ENCODE measurements at places on chromosomes 16 and 17.

- DNase-seq = no peak
Measured at GRCh38 chr17:56532926-56533325, 60.6 kb upstream of the NOG start.

DNA sequence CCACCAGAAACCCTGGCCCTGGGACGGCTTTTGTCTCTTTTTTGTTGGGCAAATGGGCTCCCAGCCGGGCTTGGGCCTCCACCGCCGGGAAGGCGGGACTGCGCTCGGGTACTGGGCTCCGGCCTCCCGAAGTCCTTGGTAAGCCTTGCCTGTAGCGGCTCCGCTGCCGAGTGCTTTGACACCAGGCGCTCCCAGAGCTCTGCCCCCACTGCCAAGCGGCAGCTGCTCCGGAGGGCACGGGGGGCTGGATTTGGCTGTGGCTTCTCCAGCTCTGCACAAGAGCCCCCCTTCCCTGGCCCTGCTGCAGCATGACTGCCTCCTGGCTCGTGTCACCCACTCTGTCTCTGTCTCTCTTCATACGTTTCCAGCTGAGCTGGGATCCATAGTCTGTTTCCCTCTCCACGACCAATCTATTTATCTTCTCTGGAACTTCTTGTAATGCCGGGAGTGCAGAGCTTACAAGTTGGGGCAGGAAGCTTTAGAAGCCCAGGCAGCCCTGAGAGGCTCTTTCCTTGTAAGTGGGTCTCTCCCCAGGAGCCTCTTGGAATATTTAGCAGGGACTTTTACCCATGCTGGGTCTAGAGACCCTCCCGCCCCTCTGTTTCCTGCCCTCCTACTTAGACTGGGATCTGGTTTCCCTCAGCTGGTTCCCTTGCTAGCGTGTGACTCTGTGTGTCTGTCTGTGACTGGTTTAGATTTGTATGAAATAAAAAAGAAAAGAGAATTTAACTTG, 246.9 kb upstream of the GSE1 start:
- DNase-seq = no peak

GRCh38 chr17:4811471-4811870, 4.5 kb downstream of the PLD2 start:
- DNase-seq = no peak

DNA sequence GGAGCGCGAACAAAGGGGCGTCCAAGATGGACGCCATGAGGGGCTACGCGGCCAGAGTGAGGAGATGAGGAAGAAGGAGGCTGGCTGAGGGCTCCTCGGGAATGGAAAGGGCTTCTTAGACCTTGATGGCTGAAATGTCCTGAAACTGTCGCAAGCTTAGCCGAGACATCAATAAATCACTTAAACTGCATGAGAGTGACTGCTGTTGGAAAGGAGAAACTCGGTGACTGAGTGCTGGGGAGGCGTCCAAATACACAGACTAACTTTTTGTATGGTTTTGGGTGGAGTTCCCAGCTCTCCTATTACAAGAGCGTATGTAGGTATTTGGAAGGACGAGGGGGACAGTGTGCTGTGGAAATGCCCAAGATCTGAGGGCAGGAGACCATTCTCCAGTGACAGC, 1.4 kb upstream of the GEMIN4 start:
- no peak for DNase-seq

DNA sequence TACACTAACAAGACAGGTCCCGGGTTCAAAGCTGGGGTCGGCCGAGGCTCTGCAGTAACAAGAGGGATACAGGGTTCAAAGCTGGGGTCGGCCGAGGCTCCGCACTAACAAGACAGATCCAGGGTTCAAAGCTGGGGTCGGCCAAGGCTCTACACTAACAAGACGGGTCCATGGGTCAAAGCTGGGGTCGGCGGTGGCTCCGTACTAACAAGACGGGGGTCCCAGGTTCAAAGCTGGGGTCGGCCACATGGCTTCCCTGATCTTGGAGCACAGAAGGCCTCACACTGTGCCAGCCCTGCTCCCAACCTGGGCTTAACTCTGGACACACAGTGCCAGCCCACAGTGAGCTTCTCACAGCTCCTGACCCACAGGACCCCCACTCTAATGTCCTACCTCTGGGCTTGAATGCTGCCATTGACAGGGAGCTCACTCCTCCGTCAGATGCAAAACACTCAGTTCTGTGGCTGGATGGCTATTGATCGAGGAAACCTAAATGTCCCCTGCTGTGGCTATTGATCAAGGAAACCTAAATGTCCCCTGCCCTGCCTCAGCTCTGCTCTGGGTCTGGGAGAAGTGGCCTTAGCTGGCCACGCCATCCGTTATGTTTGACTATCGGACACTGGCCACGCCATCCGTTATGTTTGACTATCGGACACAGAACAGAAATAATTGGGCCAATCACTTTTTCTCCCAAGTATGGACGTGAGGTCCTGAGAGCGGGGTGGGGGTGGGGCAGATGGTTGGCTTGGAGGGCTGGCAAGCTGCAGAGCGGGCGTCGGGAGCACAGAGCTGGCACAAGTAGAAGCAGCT, 54.6 kb upstream of the DOC2B start:
- DNase-seq = no peak

DNA sequence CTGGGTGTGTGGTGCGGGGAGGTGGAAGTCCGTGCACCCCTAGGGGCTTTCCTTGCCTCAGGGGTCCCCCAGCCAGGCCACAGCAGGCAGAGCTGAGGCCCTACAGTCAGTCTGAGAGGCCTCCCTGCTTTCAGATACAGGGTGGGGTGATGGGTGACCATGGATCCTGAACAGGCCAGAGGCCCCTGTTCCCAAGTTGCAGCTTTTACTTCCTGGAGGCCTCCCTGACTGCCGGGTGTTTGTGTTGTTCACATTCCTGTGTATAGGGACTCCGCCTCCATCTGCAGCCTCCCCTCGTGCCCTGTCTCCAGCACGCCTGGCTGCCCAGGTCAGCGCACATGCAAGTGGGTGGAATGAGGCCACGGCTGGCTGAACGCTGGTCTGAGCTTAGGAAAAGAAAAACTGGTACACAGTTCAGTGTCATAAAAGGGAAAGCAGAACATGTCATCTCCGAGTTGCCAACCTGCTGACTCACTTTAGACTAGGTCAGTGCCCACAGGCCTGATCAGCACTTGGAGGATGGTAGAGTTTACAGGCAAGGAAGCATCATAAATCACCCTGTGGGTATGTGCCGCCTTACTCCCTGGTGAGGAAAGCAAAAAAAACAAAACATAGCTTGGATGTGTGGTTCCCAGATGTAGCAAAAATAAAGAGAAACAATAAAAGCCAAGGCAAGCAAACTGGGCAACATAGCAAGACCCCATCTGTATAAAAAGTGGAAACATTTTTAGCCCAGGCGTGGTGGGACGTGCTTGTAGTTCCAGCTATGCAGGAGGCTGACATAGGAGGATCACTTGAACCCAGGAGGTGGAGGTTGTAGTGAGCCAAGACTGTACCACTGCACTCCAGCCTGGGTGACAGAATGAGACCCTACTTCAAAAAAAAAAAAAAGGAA, 6.2 kb upstream of the SLC7A6 start:
- DNase-seq = no peak

GRCh38 chr17:18267366-18267765, 6.9 kb downstream of the MIEF2 start:
- no peak for DNase-seq

GRCh38 chr16:84514874-84515835, 10.7 kb upstream of the MEAK7 start:
- DNase-seq = peak; percentile 79

DNA sequence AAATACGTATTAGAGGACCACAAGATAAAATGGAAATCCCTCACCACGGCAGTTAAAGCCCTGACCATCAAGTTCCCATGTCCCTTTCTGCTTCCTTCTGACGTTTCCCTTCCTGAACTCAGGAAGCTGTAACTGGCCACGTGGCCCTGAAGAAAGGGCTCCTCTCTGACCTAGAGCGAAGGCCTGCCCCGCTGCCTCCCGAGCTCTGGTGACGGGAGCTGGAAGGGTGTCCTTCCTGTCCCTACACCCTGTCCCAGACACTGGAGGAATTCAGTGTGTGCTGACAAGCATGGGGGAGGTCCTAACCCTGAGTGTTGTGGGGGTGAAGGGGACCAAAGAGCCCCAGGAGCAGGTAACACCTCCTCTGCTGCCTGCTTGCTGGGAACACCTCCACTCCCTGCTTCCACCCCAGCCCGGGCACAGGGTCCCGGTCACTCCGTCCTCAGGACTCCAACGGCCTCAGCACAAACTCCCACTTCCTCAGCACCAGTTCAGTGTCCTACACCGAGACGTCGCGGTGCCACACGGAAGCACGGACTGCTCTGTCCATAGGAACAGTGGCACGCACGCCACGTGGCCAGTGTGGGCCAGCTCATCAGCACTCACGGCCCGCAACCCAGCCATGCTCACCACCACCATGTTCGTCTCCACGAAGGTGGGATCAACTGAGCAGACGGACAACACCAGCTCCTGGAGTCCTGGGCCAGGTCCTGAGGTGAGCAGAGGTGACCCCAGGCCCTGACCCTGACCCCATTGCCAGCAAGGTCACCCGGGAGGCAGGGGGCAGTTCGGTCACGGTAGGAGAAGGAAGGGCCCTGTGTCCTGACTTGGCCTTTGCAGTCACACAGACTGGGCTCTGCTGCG, 16.9 kb downstream of the TMEM235 start:
- no peak for DNase-seq

DNA sequence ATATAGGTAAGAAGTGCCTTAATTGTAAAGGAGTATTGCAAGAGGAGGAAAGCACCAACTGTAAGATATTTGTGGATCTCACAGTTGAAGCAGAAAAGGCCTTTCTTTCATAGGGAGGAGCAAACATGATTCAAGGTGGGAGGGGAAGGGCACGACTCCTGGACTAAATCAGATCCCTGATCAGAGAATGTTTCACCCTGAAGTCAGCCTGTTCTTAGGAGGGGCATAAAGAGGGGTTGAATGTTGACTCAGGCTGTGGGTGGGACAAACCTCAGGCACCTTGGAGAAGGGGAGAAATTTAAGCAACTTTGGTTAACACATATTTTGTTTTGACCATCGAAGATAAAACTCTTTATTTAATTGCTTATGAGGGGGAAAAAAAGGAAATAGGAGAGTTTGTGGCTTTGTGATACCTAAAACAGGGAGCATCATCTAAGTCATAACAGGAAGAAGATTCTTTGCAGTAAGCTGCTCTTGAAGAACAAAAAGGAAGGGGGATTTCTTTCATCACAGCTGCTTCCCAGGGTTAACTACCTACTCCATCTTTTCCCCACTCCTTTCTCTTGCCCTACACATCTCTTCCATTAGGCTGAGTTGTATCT, 158.6 kb upstream of the ZNF267 start:
- DNase-seq = peak; percentile 43

DNA sequence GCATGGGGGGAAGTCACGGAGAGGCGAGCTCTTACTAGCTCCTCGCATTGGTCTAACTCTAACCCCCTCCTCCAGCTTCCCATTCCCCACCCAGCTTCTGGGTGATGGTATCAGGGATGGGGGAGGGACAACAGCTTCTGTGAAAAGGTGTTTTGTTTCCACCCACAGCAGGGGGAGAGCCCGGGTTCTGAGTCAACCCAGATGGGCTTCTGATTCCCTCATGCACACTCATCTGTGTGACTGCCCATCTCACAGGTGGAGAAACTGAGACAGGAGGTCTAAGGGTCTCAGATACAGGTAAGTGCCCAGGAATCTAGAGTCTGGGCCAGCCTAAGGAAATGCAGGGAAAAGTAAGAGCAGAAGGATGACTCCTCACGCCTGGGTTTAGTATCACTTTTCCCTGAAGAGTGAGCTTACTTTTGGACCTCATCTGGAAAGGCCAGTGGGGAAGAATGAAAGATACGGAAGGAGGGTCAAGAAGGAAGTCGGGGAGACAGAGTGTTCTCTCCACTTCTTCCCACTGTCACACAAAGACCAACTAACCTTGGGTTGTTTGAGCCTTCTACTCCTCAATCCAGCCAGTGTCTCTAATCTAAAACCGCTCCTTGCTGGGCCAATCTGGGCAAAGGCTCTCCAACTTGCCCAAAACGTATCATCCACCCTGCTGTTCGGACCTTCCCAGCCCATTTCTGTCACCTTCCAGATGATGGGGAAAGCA, 3.1 kb upstream of the TLCD2 start:
- DNase-seq = no peak

DNA sequence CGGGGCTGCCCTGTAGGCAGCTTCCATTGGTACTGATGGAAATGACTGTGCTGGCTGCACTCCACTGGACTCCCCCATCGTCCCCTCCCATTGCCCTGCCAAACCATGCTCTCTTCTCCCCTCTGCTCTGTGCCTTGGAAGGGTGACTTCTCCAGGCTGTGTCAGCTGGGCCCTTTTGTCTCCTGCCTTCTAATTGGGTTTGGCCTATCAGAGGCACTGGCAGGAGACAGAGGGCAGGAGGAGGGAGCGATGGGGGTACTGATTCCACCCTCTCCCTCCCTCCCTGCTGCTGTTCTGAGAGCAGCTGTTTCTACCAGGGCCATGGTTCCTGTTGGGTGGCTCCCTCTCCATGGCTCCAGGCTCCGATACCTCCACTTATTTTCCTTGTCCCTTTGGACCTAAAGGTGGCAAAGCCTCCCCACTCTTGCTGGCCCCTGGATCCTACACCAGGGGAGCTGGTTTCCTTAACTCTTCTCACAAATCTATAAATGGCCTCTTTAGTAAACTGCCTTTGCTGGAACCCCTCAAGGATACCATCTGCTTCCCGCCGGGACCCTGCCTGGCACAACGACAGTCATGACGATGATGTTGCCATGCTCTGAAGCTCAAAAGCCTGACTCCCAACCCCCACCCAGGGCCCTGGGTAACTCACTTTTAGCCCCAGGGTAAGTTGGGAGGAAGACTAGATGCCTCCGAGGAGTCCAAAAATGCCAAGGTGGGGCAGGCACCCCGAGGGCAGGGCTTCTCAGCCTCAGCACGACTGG, 123.8 kb upstream of the RPL38 start:
- no peak for DNase-seq
